ENCODE measurements at places on chromosomes 6 and 20.

DNA sequence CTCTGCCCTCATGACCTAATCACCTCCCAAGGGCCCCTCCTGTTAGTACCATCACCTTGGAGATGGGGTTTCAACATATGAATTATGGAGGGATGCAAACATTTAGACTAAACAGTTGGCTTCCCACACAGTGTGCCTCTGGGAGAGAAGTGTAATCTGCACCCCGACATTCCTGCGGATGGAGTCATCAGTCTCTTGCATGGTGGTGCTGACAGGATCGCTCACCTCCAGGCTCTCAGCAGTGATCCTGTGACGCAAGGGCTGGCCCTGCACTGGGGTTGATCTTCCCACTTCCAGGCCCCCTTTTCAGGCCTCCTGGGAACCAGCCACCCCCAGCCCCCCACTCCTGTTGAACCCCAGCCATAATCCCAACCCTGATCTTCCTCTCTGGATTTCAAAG, 16.0 kb upstream of the PI16 start:
- no peak for DNase-seq

DNA sequence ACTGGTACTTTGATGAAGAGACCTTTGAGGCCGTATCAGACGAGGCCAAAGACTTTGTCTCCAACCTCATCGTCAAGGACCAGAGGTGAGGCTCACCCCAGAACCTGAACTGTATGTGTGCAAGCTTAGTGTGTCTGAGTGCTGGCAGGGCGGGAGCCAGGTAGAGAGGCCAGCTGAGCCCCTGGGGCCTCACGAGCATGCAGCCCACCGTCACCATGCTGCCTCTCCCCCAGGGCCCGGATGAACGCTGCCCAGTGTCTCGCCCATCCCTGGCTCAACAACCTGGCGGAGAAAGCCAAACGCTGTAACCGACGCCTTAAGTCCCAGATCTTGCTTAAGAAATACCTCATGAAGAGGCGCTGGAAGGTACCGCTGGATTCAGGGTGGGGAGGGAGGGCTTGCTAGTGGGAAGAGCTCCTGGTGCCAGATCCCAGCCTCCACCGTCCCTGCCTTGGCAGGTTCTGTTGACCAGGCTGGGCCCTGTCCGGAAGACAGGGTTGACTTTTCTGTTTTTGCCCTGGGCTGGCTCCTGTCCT, 12.7 kb downstream of the MYLK2 start:
- no peak for DNase-seq

DNA sequence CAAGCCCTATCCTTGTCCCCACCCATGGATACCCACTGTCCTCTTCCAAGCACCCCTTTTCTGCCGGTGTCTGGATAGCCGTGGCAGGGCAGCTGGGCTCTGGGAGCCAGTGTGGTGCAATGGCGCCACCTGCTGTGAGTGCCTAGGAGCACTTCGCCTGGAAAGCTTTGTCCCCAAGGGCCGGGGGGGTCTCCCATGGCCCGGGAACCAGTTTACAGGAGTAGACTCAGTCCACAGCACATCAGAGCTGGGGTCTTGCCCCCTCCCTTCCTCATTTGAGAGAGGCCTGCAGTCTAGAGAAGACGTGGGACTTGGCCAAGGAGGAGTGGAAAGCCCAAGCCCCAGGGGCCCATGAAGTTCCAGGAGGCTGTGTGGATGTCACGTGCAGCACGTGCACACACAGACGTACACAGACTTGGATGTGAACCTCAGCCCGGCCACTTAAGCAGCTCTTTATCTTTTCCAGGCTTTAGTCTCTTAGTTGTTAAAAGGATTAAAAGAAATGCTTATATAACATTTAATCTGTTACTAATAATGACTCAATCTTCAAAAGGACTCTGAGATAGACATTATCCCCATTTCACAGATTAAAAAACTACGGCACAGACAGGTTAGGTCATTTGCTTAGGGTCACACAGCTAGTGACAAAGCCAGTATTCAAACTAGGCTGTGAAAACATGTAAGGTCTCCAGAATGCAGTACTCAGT, 40.9 kb upstream of the CDH22 start:
- peak; percentile 81 for DNase-seq

- no peak for DNase-seq
Measured at GRCh38 chr20:54433636-54434035, 41.8 kb upstream of the DOK5 start.

DNA sequence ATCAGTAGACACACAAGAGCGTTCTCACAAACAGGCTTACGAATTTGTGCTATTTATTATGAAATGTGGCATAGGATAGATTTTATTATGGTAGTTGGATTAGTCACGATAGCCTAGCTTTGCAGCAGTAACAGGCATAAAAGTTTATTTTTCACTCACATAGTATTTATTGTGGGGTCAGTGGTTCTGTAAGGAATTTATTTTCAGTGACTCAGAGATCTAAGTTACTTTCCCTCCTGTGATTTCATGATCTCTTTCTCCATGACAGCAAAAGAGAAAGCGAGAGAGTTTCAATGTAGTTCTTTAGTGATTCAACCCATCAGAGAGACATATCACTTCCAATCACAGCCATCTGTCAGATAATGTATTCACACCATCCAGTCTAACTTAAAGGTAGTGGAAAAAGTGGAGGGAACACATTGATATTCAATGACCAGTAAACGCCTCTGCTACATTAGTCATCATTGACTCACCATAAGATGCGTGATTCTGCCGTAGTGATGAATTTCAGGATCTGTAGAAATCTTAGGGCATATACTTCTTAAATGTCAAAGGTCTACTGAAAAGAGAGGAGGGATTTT, 605.5 kb downstream of the HDGFL1 start:
- DNase-seq = no peak

- no peak for DNase-seq
Measured at GRCh38 chr20:36506253-36506652, 35.1 kb upstream of the MYL9 start.

DNA sequence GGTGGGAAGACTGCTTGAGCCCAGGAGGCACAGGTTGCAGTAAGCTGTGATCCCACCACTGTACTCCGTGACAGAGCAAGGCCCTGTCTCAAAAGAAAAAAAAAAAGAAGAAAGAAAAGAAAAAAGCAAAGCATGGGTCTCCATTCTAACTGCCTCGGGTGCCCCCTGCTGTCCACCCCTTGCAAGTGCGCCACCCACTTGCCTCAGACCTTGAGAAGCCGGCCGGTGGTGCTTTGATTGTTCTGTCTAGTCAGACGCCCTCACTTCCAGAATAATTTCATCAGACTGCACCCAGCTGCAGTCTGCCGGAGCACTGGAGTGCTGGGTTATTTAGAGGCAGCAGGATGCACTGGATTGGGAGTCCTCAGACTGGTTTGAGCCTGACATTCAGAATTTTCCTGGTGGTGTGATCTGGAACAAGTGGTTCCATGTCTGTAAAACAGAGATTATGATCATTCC, 17.6 kb upstream of the TM9SF4 start:
- peak; percentile 80 for DNase-seq

GRCh38 chr6:33759887-33760629, 13.4 kb upstream of the IP6K3 start:
- no peak for DNase-seq

DNA sequence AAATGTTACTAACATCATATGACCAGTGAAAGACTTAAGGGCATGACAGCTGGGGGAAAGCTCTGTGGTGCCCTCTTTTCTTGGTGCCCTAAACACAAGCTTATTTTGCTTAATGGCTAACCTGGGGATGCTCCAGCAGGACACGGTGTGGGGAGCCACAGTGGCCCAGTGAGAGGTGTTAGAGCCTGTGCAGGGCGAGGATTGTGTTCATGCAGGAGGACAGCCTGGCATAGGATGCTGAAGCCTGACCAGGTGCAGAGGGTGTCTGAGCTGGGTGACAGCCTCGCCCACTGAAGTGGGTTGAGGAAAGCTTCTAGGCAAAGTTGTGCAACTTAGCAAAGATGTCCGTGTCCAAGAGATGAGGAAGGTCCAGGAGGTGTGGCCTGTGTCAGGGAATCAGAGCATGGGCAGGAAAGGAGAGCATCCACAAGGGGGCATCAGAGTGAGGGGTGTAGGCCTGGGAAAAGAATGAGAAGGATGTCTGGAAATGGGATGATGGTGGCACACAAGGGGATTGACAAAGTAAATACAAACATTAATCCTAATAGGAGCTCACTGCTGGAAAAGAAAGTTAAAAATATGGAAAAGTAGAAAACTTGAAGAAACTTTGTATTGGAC, 33.9 kb downstream of the SLC17A4 start:
- peak; percentile 18 for DNase-seq

DNA sequence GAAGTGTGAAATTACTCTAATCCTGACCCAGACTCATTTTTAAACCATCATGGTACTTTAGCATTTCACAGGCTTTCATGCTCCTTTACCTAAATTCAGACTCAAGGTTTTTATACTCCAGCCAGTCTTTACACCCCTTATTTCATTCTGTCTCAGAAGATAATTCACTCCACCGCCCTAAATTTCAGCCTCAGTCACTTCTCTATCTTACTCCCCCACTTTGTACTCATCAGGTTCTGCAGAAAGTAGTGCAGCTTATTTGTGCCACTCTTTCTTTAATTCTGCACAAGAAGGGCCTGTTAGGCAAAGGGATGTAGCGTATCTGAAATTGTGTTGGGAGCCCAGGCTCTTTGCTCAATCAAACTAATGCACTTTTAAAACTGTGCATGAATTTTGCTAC, 205.5 kb downstream of the ARHGAP18 start:
- no peak for DNase-seq

GRCh38 chr20:11540558-11540957, 377.1 kb upstream of the BTBD3 start:
- no peak for DNase-seq

GRCh38 chr6:112253841-112254816, at the start of gene LAMA4:
Gene LAMA4, minus strand, starts transcription at chr6:112254567. Its CDS starts 417 bp downstream, at chr6:112254150.
- peak; percentile 79 for DNase-seq
